ENCODE measurements at places on chromosomes 16 and 17. TPM values are rescaled to one million over a fixed set of nuclear protein-coding genes. Genes with fewer than 3 reads are reported as not detected.

Gene PPL
- total RNA-seq: 78.1 TPM

Gene PLA2G10
- 6.6 TPM for total RNA-seq

Gene TBC1D28
- not detected for total RNA-seq

Gene SEPTIN1
- 8.6 TPM for total RNA-seq

Gene KRTAP1-5
- not detected for total RNA-seq

Gene KRT34
- not detected for total RNA-seq

Gene TMEM238L
- total RNA-seq: not detected

Gene CFDP1
- 49.0 TPM for total RNA-seq

- no peak for DNase-seq
These were observed 301.2 kb downstream of the SEC14L1 start for GRCh38 chr17:77441940-77442339.

- DNase-seq: no peak
These were observed 31.3 kb downstream of the FOXL1 start for GRCh38 chr16:86609661-86610060.

DNA sequence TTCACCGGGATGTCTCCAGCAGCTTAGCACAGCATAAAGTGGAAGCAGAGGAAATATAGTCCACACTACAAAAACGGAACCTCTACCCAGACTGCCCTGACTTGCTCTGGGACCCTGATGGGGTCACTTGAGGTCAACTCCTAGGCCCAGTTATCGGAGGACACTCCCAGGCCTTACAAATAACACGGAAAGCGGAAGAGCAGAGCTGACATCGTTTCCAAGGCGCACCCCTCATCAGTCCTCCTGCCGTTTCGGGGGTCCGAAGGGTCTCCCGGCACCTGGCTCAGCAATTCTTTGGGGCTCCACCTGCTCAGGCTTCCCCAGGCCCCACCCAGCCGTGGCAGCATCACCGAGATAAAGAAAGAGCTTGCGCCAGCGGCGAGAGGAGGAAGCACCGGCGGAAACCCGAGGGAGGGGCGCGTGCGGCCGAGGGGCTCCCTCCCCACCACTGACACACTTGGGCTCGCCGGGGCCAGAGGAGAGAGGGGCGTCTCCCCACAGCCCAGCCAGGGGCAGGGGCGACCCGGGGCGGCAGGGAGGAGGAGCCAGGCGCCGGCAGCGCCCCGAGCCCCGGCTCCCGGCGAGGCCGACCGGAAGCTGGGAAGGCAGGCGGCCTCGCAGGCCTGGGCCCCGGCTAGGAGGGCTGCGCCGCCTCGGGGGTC, 727 bp downstream of the CORO7 start:
- peak; percentile 82 for DNase-seq

GRCh38 chr17:78173097-78173715, 4.8 kb downstream of the SYNGR2 start:
- no peak for DNase-seq

GRCh38 chr17:81027591-81028505, 7.1 kb upstream of the BAIAP2 start:
- peak; percentile 70 for DNase-seq

DNA sequence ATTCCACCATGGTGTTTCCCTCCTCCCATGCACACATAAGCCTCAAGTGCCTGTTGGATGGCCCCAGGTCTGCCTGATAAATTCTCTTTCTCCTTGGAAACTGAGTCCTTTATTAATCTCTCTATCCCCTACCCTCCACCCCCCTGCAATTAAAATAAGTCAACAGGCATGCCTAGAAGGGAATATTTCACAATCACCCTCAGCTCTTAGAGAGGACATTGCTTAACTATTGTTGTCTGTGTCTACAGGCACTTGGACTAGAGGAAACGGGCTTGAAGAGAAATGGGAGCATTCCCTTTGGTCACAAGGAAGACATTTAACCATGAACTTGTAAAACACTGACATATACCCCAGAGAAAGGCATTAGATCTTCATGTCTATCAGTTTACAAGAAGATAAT, 39.5 kb downstream of the RCVRN start:
- DNase-seq: no peak

- no peak for DNase-seq
These were observed 44.5 kb upstream of the AKAP1 start for GRCh38 chr17:57040571-57040970.

GRCh38 chr16:22786284-22786683, 27.7 kb upstream of the HS3ST2 start:
- no peak for DNase-seq

DNA sequence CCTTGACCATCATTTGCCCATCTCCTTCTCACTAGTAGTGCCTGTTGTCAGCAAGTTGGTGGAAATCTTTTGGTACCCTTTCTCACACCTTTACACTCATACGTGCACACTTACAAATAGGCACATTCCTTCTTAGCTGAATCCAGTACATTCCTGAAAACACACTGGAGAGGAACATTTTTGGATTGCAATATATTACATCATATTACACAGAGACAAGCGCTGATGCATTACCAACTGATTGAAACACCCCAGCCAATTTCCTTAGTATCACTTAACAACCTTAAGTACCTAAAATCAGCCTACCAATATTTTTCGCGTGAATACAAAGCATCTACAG, 64.1 kb downstream of the PLCG2 start:
- no peak for DNase-seq

- DNase-seq: no peak
These were observed 635 bp downstream of the SCPEP1 start for GRCh38 chr17:56978441-56979090.

GRCh38 chr17:79651761-79652160, 40.9 kb upstream of the RBFOX3 start:
- DNase-seq: peak; percentile 28

DNA sequence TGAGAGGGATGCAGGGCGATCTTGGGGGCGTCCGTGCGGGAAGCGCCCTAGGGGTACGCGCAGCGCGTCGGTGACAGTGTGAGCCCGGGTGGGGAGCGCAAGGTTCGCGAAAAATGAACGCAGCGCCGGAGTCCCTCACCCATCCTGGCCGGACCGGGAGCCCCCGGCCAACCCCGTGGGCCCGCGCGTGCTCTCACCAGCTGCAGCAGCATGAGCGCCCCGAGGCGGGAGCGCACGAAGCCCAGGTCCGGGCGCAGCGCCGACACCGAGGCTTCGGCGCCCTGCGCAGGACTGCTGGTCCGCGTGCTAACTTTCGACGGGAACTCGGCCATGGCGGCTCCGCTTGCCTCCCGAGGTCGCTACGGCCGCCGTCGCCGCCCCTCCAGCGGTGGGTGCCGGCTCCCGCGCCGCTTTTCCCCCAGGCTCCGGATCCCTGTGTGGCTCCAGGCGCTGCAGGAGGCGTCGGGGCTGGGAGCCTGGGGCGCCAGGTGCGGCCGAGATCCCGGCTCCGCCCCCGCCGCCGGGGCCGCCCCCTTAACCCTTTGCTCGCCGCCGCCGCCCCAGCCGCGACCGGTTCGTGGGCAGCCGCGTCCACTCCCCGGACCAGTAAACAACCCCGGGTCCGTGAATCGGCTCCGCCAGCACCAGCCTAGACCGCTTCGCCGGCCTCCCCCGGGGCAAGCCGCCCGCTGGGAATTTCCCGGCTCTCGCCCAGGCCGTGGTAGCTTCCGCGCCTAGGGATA, at the start of gene PLLP:
Gene PLLP, minus strand, starts transcription at position 464 of the 743 bp plus-strand sequence. Its CDS starts 132 bp downstream, at position 332.
- peak; percentile 85 for DNase-seq

DNA sequence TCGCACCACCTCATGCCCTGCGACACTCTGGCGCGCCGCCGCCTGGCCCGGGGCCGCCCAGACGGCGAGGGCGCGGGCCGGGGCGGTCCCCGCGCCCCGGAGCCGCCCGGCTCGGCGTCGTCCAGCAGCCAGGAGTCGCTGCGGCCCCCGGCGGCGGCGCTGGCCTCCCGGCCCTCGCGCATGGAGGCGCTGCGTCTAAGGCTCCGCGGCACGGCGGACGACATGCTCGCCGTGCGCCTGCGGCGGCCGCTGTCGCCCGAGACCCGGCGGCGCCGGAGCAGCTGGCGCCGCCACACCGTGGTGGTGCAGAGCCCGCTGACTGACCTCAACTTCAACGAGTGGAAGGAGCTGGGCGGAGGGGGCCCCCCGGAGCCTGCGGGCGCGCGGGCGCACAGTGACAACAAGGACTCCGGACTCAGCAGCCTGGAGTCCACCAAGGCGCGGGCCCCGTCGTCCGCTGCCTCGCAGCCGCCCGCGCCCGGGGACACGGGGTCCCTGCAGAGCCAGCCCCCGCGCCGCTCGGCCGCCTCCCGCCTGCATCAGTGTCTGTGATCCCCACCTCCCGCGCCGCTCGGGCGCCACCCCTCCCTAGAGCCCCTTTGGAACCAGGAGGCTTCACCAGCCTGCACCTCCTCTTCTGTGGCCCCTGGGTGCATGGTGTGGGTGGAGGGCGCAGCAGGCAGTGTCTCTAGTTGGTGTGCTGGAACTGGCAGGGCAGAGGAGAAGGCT, 82.3 kb downstream of the ARHGAP23 start:
- DNase-seq: no peak

DNA sequence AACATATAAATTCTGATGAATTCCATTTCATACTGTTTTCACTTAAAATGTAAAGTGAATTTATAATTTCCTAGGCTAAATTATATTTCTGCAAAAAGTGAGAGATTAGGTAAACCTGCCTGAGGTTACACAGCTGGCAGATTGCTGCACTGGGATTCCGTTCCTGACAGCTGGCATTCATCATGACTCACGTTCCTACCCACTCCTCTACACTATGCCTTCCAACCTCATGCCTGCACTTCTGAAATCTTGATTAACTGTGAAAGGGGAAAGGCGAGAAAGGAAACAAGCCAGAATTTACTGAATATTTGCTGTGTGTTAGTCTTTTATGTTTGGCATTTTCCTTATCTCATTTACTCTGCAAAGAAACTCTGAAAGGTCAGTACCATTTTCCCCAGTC, 73.3 kb upstream of the MON1B start:
- DNase-seq: no peak

- DNase-seq: no peak
These were observed 76.6 kb downstream of the PLCG2 start for GRCh38 chr16:81855552-81856153.

DNA sequence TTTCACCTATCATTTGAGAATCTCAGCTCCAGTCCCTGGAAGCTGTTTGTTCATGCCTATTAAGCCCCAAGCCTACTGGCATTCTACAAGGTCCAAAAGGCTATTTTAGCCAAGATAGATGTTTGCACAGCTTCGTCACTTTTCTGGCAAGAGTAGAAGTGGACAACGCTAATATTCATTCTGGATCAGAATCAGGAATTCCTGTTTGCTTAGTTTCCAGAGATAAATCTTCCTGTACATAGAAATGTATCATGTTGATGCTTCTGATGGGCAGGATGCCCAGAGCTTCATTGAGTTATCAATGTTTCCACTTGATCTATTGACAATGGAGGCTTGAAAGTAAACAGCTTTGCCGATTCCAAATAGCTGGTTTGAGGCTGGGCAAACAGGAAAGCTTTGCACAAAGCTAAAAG, 260.7 kb upstream of the CA10 start:
- DNase-seq: no peak

DNA sequence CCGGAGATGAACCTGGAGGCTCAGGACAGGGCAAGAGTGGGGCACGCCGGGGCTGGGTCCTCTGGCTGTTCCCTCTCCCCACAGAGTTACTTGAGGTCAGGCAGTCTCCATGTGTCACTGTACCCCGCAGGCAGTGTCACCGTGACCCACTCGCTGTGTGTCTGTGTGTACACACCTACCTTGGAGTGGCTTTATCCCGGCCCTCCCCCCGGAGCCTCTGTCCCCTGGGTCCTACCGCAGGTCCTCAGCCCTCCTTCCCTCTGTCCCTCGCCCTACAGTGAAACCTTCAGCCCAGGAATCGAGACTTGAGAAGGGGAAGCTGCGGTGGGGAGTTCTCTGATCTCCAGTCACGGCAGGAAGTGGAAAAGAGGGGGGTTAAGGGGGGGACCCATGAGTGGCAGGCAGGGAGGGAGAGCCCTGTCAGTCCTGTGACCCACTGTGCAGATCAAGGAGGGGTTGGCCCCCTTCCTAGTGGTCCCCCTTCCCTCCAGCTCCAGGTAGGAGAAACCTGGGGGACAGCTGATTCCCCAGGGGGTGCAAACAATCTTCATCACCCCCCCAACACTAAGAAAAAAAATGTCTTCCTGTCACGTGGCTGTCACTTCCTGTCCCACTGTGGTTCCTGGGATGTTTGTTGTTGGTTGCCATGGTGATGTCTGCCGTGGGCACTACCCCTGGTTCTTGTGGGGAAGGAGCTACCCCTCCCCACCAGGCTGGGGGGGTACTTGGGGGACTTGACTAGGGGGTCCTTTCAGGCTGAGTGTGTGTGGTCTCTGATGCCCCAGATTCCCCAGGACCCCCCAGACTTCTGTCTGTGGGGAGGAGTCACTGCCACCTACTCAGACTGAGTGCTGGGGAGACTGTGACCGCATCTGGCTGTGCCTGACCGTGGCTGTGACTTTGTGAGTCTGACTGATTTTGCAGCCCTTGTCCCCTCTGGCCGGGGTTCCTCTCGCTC, 13.7 kb downstream of the RARA start:
- DNase-seq: peak; percentile 89
